Ecto neural progenitor cell (in vitro differentiated cells): ENCODE measurements at places on chromosomes 3 and 15.

DNA sequence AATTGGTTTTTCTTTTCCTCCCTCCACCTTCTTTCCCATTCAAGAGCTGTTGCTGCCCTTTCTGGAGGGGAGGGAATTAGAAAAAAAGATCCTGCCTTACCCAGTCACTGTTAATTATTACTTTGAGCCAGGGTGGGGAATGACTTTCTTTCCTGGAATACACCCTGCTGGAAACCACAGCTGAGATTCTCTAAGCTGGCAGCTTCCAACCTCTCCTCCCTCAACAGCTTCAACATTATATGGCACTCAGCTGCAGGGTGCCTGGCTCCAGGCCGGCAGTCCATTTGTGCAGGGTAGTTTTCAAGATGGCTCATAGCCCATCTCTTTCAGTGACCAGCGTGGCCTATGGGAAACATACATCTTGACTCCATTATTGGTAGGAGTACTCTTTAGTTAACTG is 105.8 kb downstream of the UBE3A start:
- no peak for DNase-seq

- peak; percentile 71 for DNase-seq
Observed at GRCh38 chr15:90002428-90002844, 1.3 kb downstream of the ZNF710 start.

- DNase-seq: no peak
Observed at GRCh38 chr15:92625251-92625980, 30.2 kb downstream of the FAM174B start.

GRCh38 chr3:139456386-139456785 is 19.9 kb downstream of the RBP2 start:
- no peak for DNase-seq
